Progenitor cell of endocrine pancreas (in vitro differentiated cells): ENCODE measurements at places on chromosomes 13 and 19. TPM values are rescaled to one million over a fixed set of nuclear protein-coding genes. Genes with fewer than 3 reads are reported as not detected.

The TUBA3C gene
- not detected in 2 replicates for total RNA-seq

The PEX11G gene
- total RNA-seq = 5.5 and 6.1 TPM in 2 replicates

The CPAMD8 gene
- 58.6 and 63.4 TPM in 2 replicates for total RNA-seq

The TSSK6 gene
- total RNA-seq = 2.7 and 3.3 TPM in 2 replicates

The ACP7 gene
- total RNA-seq = not detected in 2 replicates

The SRRM5 gene
- total RNA-seq = 0.64 and 0.79 TPM in 2 replicates

The SIGLEC5 gene
- total RNA-seq = not detected in 2 replicates

The SIGLEC10 gene
- not detected in 2 replicates for total RNA-seq

The ICAM4 gene
- not detected in 2 replicates for total RNA-seq

The GPR183 gene
- not detected in 2 replicates for total RNA-seq

The ZNF101 gene
- total RNA-seq = 15.3 and 15.6 TPM in 2 replicates

The MEF2B gene
- total RNA-seq = 4.2 and 4.4 TPM in 2 replicates

The GZMM gene
- 0.31 TPM in 1 of 2 replicates, not detected in the other for total RNA-seq

The DKKL1 gene
- total RNA-seq = 3.6 and 5.2 TPM in 2 replicates

The ATXN8OS gene
- total RNA-seq = not detected in 2 replicates

The KXD1 gene
- 77.7 and 82.8 TPM in 2 replicates for total RNA-seq

The DOHH gene
- 9.4 and 9.9 TPM in 2 replicates for total RNA-seq

The C19orf67 gene
- 0.43 TPM in 1 of 2 replicates, not detected in the other for total RNA-seq

The ZNF780A gene
- 25.5 and 27.4 TPM in 2 replicates for total RNA-seq

The ZNF563 gene
- total RNA-seq = 1.6 and 2.0 TPM in 2 replicates

The KLK12 gene
- total RNA-seq = 0.44 and 1.0 TPM in 2 replicates

The PSG3 gene
- total RNA-seq = not detected in 2 replicates

The PAF1 gene
- total RNA-seq = 49.4 and 49.5 TPM in 2 replicates

The ZNF317 gene
- total RNA-seq = 38.6 and 46.8 TPM in 2 replicates

The LRRC8E gene
- 3.6 and 3.9 TPM in 2 replicates for total RNA-seq

The MEIOSIN gene
- total RNA-seq = not detected in 2 replicates

The OR7C1 gene
- total RNA-seq = not detected in 2 replicates

The ZNF536 gene
- total RNA-seq = 2.0 TPM in 2 replicates

The PSG11 gene
- total RNA-seq = not detected in 2 replicates

The CEACAM6 gene
- 0.19 and 0.31 TPM in 2 replicates for total RNA-seq

The OR4F17 gene
- not detected in 2 replicates for total RNA-seq

The LACC1 gene
- total RNA-seq = 2.9 and 3.8 TPM in 2 replicates

The NPAS1 gene
- 2.2 and 2.4 TPM in 2 replicates for total RNA-seq

The IFNL1 gene
- total RNA-seq = not detected in 2 replicates

The FOXO1 gene
- total RNA-seq = 15.7 TPM in 2 replicates

The CEACAM3 gene
- not detected in 2 replicates for total RNA-seq

The ZNF835 gene
- total RNA-seq = 0.17 and 0.29 TPM in 2 replicates

The KL gene
- total RNA-seq = 0.93 and 1.1 TPM in 2 replicates

The PLPP2 gene
- 46.3 and 52.7 TPM in 2 replicates for total RNA-seq

The RUBCNL gene
- 1.4 and 2.1 TPM in 2 replicates for total RNA-seq

The UNC13A gene
- 3.9 and 4.0 TPM in 2 replicates for total RNA-seq

The EPSTI1 gene
- total RNA-seq = 6.0 and 7.4 TPM in 2 replicates

The SHKBP1 gene
- 102 and 114 TPM in 2 replicates for total RNA-seq

The SPACA6 gene
- total RNA-seq = 28.9 and 32.3 TPM in 2 replicates

The PSPN gene
- total RNA-seq = 4.3 TPM in 2 replicates

The USHBP1 gene
- total RNA-seq = 0.38 and 0.51 TPM in 2 replicates

The NCAN gene
- 0.17 and 0.36 TPM in 2 replicates for total RNA-seq
